ENCODE measurements at places on chromosomes 11 and 22.

- DNase-seq, result no peak
Measured at GRCh38 chr11:35281169-35281688, 138.1 kb downstream of the SLC1A2 start.

DNA sequence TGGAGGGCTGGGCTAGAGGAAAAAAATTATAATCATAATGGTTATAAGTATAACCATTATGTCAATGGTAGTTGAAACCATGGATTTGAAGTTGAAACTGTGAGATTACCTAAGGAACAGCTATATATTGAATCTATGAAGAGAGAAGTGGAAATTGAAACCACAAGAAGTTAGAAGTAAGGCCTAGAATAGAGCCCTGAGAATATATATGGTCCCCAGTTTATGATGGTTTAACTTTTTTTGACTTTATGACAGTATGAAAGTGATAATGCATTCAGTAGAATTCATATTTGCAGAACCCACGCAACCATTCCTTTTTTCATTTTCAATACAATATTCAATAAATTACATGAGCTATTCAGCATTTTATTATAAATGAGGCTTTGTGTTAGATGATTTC lies 15.0 kb downstream of the AASDHPPT start:
- DNase-seq, result no peak

DNA sequence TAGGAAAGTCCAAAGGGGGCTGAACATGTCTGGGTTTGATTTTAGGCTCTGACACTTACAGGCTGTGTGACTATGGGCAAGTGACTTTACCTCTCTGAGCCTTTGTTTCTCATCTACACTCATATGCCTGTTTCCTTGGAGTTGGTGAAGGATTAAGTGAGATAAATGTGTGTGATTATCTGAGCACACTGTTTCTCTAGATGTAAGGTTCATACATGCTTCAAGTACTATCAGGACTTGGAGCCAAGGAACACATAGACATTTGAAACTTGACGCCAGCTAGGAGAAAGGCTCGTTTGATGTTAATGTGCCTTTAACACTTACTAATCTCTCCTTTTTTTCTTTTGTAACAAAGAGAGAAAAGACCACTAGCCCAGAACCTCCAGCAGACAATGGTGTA lies 9.7 kb downstream of the CRYBB1 start:
- no peak for DNase-seq

DNA sequence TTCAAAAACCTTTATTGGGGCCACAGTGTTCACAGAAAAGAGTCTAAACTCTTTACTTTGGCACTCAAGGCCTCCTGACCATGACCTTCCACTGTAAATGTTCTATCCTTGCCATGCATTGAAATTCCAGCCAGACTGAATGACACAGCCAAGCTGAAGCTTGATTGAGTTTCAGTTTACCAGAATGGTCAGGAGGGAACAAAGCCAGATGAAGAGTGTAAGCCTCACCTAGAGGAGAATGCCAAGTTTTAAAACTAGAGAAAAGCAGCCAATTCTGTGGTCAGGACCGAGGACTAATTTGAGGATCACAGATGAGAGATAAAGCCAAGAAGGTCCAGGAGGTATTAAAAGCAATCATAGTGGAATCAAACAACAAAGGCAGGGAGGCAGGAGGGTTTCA lies 215.3 kb downstream of the KCNA4 start:
- no peak for DNase-seq

DNA sequence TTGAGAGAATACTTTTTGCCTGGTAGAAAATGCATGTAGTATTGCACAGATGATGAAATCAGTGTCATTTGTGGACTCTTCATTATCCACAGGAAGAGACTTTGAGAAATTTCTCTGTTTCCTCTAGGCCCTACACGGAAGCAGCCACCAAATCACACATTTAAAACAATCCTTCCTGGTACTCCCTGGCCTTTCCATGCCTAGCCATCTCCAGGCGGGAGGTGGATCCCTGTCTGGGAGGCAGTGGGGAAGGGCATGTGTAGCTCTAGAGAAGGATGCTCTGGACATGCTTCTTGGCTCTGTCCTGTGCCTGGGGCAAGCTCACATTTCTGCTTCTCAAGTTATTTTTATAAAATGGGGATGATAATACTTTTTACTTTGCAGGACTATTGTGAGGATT lies 114.1 kb downstream of the ADAMTS15 start:
- no peak for DNase-seq

DNA sequence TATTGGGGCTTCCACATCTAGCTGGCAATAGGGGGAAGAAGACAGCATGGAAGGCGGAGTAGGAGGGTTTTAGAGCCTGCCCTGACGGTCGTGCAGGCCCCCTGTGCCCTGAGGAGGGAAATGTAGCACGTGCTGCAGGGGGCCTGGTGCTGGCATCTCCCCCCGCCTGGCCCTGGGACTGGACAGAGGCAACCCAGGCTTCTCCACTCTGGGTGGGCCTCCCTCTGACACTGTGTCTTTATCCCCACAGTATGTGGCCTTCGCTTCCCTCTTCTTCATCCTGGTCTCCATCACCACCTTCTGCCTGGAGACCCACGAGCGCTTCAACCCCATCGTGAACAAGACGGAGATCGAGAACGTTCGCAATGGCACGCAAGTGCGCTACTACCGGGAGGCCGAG lies 36.8 kb downstream of the KCNC1 start:
- no peak for DNase-seq

GRCh38 chr11:116859175-116859574 lies 21.8 kb upstream of the APOA1 start:
- DNase-seq, result no peak

DNA sequence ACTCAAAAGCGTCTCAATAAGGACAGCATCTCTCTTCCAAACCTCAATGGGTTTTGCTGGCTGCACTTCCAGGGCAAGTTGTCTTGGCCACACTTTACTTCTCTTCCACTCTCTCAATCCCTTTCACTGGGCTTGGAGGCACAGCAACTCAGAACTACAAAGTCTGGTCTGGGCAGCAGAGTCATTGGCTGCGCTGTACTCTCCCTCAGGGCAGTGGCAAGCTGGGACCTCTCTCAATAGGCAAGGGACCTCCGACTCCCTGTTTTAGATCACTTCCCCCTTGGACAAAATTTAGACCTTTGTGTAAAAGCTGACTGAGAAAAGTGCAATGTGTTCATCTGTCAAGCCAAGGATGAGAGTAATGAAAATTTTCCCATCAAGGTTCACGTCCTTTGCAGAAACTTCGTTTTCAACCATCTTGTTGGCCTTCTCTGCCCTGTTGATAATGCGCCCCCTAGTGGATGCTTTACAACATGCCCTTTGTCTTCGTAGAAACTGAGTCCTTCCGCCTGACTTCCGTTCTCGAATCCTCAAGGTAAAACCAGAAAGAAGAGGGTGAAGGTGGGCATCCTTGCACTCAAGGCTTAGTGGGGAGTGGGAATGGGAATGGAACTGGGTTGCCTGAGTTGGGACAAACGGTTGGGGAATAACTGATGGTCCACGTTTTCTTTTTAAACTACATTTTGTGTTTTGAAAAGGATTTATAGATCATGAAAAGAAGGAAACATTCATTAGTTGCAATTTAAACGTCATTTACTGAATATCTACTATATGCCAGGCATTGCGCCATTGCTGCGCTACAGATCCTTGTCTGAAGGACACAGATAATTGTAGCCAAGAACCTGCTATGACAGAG lies 99.1 kb downstream of the CD44 start:
- DNase-seq, result peak; percentile 63

DNA sequence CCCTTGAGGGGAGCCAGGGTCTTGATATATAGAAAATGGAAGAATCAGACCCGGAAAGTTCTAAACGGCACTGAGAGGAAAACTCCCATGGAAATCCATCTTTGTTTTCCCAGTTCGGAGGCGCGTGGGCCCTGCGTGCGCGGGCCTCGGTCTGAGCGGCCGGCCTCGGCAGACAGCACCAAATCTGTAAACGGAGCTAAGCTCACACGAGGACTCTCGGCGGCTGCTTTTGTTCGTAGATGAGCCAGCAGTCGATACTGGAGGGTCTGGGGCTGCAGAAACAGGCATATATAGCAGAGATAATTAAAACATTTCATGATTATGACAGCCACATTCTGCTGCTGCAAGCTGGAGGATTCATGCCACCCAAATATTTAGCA lies 68.5 kb upstream of the PPARA start:
- DNase-seq, result no peak

DNA sequence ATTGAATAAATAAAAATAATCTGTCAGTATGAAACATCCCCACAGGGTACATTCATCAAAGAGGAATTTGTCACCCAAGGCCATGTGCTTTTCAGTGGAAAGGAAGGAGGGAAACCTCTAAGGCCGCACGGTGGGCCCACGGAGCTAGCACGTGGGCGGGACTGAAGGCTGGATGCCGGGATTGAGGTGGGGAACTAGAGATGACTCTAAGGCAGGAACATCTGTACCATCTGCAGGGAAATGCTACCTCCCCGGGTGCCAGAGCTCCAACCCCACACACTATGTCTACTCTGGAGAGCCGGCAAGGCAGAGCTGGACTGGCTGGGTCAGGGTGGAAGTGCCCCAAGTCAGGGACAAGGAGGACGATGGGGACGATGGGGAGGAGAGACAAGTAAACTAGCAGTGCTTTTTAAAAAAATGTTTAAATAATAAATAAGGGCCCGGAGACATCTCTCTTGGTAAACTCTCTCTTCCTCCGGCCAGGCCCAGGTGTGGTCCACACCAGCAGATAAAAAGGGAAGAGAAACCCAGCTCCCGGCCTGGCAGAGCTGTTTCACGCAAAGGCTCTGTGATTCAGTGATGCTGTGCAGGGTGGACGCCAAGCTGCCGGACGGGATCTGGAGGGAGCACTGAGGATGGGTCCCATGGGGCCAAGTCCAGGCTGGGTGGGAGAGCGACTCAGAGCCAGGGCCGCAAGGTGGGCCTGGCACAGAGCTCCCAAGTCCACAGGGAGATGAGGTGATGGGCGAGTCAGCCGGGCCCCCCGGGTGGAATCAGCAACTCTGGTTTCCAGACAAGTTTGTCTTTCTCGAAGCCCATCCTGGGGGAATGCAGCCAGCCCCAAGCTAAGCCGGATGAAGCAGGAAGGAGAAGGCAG lies 5.8 kb downstream of the LIF start:
- no peak for DNase-seq

- no peak for DNase-seq
Measured at GRCh38 chr11:12867531-12867930, 141.6 kb upstream of the RASSF10 start.

DNA sequence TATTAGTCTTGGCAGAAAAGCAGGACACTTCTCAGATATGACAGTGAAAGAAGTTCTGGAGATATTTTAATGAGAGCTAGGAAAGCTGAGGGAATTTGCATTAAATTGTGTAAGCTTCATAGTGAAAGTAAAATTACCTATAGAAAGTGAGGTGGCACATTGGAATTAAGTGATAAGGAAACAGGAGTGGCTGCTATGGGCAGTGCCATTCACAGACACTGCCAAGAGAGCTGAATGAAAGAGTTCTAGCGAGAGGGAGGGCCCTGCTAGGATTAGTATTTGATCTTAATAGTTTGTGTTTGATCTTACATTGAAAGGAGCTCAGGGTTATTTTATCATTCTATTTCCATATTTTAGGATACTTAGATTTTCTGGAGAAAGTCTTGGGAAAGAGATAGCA lies 351.9 kb downstream of the DDX10 start:
- no peak for DNase-seq

- DNase-seq, result no peak
Measured at GRCh38 chr11:133982151-133982550, 25.4 kb upstream of the IGSF9B start.

DNA sequence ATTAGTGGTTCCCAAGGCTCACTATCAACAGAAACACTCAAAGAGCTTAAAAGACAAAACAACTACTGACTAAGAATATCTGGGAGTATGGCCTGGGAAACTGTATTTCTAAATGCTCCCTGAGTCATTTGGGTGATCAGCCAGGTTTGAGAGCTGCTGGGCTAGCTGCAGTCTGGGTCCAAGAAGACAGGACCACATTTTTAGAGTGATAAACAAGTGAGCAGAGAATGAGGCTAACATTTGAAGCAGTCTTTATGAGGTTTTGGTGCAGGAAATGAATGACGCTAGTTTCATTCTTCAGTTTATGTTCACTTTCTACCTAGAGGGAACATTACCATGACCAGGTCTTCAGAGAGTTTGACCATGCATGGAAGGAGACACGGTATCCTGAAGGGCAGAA lies 97.7 kb downstream of the TEAD1 start:
- DNase-seq, result no peak

DNA sequence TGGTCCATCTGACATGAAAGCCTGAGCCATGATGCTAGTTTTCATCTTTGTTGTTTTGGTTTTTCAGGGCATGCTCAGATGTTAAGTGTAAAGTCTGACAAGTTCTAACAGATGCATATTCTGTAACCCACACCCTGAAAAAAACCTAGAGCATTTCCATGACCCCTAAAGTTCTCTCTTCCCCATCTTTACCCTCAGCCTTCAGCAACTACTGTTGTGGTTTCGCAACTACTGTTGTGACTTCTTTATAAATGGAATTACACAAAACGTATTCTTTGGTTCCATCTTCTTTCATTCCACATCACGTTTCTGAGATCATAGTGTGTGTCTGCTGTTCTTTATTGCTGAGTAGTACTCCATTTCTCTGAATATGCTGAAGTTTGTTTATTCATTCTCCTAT lies 65.1 kb upstream of the LDLRAD3 start:
- no peak for DNase-seq
